Stimulated activated naive B cell treated with anti-CD40 and anti-IgM and Interleukin-4, amounts not matched to agents 10 μg/mL and 1 μg/mL and 100 μg/mL, for 72 hours (primary cell): ENCODE measurements at places on chromosomes 12 and 14.

DNA sequence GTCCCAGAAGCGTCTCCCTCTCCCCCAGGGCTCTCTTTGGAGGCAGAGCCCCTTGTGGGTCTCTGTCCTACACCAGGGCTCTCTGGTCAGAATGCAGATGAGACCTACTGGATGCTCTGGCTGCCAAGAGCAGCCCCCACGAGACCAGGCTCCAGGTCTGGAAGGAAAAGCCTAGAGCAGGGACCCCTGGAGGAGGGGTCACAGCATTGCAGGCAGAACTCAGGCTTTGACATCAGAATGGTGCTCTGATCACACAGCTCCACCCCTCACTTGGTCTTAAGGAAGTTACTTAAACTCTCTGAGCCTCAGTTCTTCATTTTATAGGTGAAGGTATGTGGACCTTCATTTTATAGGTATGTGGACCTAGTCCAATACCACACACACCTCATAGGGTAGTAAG, 83.1 kb downstream of the ARL6IP4 start:
- DNase-seq = no peak

DNA sequence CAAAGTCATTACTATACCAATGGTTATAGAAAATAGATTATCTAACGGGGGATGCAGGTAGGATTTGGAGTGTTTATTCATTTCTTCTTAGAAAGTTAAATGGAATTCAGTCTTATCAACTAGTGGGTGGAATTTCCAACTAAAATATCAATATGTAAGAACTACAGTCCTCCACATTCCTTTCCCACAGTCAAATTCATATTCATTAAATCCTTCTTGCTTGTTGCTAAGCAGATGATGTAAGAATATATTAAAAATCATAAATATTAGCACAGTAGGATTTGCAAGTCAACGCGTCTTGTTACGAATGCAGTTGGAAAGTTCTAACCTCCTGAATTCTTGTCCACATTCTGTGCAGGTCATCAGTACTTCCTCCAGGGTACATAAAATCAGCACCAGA, 259.2 kb downstream of the CPNE8 start:
- no peak for DNase-seq

- DNase-seq = no peak
Measured at GRCh38 chr12:70783455-70783854, 137.1 kb downstream of the PTPRR start.

- no peak for DNase-seq
Measured at GRCh38 chr12:13208533-13209435, 12.3 kb downstream of the EMP1 start.

- no peak for DNase-seq
Measured at GRCh38 chr14:105862581-105863239, 336.3 kb downstream of the TMEM121 start.

DNA sequence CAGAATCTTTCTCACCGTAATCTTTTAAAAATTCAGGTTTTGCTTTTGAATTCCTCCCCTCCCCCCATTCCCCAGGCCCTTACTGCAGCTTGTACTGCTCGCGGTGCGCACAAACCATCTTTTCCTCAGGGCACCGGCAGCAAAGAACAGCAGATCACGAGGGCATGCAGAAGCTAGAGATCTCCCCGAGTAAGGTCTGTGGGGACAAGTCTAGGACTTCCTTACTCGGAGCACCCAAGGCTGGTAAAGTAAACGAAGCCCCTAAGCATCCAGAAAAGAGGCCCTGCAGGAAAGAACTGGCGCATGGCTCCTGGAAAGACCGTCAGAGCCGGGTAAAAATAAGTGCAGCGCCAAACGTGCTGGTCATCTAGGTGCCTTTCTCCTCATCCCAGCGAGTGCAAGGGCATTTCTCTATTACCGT, 727 bp downstream of the LDHB start:
- no peak for DNase-seq

GRCh38 chr14:87034680-87035079, 958.3 kb downstream of the GALC start:
- DNase-seq = no peak

DNA sequence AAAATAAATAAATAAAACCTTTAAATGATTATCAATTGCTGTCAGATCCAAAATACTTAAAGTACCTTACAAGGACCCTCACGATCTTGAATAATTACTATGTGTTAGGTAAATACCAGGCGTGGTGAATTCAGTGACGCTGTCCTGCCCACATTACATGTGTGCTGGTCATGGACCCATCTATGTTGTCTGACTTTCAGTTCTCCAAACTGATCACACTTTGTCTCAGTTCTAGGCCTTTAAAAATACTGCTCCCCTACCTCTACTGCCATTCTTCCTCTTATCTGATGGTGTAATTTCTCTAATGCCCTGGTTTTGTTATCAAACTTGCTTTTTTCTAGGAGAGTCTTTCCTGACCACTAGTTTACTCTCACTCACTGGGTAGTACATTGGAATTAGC, 520.7 kb downstream of the TRHDE start:
- no peak for DNase-seq

- DNase-seq = no peak
Measured at GRCh38 chr12:26700430-26700829, 132.6 kb downstream of the ITPR2 start.

DNA sequence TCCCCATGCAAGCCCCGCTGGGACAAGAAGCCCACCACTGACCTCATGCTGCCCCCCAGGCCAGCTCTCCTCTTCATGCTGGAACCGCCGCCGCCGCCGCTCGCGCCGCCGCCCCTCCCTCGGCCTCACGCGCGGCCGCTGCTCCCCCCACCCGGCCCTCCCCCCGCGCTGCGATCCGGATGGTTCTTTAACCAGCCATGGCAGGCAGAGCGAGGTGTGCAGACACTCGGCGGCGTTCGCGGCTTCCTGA, at the start of gene DCAF5:
Gene DCAF5, minus strand, starts transcription at position 218 of the 250 bp plus-strand sequence. Its CDS starts 141 bp downstream, at position 77.
- DNase-seq = no peak

- DNase-seq = no peak
Measured at GRCh38 chr14:32584079-32584478, 255.0 kb downstream of the AKAP6 start.

DNA sequence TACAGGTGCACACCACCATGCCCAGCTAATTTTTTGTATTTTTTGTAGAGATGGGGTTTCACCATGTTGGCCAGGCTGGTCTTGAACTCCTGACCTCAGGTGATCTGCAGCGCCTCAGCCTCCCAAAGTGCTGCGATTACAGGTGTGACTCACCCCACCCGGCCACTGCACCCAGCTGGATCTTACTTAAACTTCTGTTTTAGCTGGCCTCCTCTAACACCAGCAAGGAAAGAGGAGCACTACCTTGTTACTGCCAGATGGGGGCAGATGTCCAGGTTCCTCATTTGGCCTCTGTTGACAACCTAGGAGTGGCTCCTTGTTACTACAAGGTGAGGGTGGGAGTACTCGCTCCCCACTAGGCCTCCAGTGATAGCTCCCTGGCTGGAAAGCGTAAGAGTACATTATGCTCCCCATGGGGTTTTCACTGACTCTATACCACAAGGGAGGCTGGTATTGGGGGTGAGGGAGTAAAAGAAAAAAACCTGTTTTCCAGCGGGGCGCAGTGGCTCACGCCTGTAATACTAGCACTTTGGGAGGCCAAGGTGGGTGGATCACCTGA, 13.2 kb upstream of the ARF6 start:
- DNase-seq = peak; percentile 45

DNA sequence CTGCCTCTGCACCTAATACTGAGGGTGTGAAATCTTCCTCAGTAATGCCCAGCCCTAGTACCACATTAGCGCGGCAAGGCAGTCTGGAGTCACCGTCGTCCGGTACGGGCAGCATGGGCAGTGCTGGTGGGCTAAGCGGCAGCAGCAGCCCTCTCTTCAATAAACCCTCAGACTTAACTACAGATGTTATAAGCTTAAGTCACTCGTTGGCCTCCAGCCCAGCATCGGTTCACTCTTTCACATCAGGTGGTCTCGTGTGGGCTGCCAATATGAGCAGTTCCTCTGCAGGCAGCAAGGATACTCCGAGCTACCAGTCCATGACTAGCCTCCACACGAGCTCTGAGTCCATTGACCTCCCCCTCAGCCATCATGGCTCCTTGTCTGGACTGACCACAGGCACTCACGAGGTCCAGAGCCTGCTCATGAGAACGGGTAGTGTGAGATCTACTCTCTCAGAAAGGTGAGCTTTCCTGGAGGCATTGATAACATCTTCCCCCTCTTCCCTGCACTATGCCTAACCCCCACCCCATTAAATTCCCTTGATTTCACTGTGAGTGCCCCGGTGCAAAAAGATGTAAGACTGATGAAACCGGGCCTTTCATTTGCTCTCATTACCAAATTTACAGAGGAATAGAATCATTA, 291.4 kb downstream of the NAV3 start:
- no peak for DNase-seq

GRCh38 chr14:66490143-66491111, 4.3 kb downstream of the CCDC196 start:
- no peak for DNase-seq

DNA sequence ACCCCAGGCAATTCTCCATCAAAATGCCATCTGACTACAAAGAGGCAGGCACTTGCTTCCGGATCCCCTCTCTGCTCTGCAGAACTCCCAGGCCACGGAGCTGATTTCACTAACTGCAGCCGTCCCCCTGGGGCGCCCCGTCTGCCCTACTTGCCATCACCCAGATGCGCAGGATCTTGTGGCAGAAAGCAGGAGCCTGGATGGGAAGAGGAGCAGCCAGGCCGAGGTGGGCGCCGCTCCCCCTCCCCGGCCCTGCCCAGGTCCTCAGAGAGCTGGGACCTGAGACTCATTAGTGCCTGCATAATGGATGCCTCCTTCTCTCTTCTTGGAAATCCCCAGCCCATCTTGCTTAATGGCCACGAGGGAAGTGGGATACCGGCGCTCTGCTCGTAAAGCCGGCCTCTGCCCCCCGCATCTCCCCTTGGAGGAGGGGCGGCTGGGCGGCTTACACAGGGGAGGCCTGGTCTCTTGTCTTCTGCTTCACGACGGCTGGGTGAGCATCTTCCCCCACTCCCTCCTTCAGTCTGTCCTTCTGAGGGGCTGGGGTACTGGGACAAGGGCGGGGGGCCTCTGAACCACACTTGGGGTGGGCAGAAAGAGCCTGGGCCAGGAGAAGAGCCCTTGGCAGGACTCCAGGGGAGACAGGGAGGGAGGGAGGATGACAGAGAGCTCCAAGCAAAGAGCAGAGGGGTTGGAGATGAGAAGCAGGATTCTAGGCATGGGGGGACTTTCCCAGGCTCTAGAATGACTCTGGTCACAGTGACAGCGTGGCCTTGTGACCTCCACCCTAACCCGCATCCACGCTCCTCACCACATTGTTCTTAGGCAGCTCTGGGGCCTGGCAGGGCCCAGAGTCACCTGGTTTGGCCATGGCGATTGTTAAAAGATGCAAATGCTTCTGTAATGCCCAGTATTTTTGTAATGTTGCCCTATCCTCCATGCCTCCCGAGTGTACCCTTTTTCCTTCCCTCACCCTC, 19.4 kb upstream of the EML1 start:
- no peak for DNase-seq

DNA sequence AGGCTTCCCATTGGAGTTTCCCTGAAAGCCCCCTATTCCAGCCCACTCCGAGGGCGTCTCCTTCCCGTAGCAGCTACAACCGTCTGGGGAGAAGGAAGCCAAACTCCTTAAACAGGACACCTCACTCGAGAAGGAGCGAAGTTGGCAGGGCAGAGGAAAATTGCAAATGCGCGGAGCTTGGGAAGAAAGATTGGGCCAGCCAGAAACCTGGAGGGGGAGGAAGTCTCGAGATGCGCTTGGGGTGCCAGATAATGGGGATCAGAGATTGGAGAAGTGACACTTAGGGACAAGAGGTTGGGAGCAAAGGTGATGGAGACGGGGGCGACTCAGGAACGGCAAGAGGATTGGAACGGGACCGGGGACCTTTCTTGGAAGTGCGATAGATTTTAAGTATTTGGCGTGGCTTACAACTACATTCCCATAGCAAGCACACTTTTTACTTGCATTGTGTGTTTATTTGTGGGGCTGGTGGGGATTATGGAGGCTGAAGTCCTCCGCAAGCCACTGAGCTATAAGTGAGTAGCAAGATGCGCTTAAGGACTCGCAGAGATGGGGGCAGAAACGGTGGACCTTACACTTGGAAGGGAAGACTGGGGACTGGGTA, 926 bp downstream of the HRK start:
- no peak for DNase-seq

- no peak for DNase-seq
Measured at GRCh38 chr12:132847363-132848356, 19.0 kb upstream of the GOLGA3 start.

- DNase-seq = no peak
Measured at GRCh38 chr14:87170179-87170578, 822.8 kb downstream of the GALC start.

- DNase-seq = no peak
Measured at GRCh38 chr12:25670076-25671055, 117.3 kb upstream of the LMNTD1 start.

GRCh38 chr12:126768517-126768916, 1498.5 kb upstream of the TMEM132C start:
- no peak for DNase-seq

GRCh38 chr14:47150267-47150666, 498.7 kb upstream of the RPL10L start:
- DNase-seq = no peak

- no peak for DNase-seq
Measured at GRCh38 chr12:50196537-50196936, 29.4 kb upstream of the CERS5 start.

DNA sequence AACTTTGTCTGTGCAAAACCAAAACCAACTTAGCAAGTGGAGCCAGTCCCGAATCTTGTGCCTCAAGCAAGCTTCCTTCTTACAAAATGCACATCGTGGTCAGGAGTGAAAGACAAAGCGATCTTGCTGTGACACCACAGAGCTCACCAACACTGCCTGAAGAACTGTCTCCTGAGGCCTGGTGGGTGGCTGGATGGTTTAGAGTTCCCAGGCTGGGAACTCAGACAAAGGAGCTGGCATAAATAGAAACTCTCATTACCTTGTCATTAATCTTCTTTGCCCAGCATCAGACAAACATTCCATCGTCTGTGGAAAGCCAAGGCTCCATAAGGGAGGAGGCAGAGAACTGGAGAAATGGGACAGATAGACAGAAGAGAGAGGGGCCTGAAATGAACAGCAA, 144.8 kb downstream of the KCNA5 start:
- no peak for DNase-seq

- DNase-seq = no peak
Measured at GRCh38 chr12:105995961-105996431, 142.8 kb downstream of the NUAK1 start.

DNA sequence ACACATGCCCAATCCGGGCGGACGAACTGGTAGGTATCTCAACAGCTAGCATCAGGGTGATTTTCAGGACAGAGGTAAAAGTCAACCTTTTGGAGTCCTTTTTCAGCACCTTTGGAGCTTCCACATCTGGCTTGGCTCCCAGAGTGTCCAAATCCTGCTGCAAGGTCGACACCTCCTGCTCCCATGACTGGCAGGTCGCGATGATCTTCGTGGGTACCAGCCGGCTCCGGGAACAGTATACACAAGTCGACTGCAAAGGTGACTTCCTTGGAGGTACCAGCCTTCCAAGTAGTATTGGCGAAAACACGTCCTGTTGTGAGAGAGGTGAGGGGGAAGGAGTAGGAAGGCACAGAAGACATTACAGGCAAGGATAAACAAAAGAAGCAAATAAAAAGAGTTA, 672.7 kb downstream of the TMEM121 start:
- DNase-seq = no peak

- DNase-seq = no peak
Measured at GRCh38 chr14:81400202-81400678, at the start of gene STON2. STON2 (minus strand) TSS chr14:81400324; CDS start chr14:81398382, 1,942 bp downstream.

- no peak for DNase-seq
Measured at GRCh38 chr14:104302794-104303405, 164.5 kb downstream of the KIF26A start.

GRCh38 chr14:79036441-79036840, 866.3 kb downstream of the NRXN3 start:
- DNase-seq = no peak
